HL-60 (cell line): ENCODE measurements at places on chromosomes 13 and 19.

GRCh38 chr13:43905435-43906031, 25.8 kb downstream of the LACC1 start:
- DNase-seq = peak; percentile 44

- DNase-seq = no peak
These were observed 39.3 kb downstream of the CEACAM1 start for GRCh38 chr19:42488783-42489521.

GRCh38 chr19:19257137-19257536, 16.0 kb downstream of the TM6SF2 start:
- DNase-seq = no peak

GRCh38 chr19:16416991-16417390, 54.8 kb downstream of the EPS15L1 start:
- DNase-seq = no peak

DNA sequence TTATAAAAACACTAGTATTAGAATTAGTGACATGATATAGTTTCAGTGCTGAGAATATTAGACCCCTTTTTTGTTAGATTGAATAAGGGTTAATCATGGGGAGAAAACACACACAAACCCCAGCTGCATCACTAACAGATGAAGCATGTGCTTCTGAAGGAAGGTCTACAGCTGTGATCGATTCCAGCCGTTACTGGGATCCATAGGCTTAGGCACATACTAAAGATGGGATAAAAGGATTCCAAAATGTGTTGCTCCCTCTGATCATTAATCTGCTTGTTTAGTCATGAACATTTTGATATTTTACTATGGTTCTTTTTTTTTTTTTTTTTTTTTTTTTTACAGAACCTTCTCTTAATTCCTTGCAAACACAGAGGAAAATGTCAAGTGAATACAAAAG, 1591.3 kb downstream of the EFNB2 start:
- DNase-seq = no peak

GRCh38 chr19:45768655-45768983, 433 bp downstream of the SIX5 start:
- DNase-seq = peak; percentile 60

DNA sequence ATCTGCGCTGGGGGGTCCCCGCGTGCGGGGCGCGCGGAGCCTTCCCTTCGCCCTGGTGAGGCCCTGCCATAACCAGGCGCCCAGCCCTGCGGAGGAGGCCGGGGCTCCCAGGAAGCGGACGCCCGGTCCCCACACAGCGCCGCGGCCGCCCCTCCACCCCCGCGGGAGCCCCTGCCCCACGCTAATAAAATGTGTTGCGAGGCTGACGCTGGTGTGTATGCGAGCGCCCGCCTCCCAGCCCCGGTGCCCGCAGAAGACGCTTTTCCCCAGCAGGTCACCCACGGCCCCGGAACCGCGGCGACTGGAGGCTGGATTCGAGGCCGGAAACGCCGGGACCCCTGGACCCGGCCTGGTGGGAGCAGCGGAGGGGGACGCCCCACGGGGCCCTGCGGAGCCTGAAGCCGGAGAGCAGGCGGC, 12.1 kb upstream of the CDC34 start:
- no peak for DNase-seq

GRCh38 chr19:1181606-1182005, 7.5 kb upstream of the SBNO2 start:
- DNase-seq = no peak

- no peak for DNase-seq
These were observed 3.1 kb upstream of the JSRP1 start for GRCh38 chr19:2259336-2259735.

DNA sequence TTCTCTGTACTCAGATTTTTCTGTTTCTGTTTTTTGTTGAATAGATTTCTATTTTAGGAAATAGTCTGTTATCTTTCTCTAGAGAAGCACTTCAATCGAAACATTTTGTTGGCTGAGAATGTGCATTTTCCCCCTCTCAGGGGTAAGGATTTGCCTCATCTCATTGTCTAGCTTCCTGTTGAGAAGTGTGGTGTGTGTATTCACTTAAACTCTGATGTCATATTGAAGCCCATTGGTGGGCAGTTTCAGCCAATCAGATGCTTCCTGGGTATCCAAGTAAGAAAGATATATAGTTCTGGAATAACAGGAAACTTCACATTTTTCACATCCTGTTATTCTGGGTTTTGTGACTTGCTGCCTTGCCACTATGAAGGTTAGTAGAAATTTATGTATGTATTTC, 87.6 kb downstream of the ARHGEF7 start:
- peak; percentile 13 for DNase-seq
